ENCODE measurements at places on chromosomes 11 and 22.

- DNase-seq = no peak
Measured at GRCh38 chr22:32127904-32128303, 31.2 kb downstream of the C22orf42 start.

- no peak for DNase-seq
Measured at GRCh38 chr11:119907122-119907851, 178.3 kb upstream of the NECTIN1 start.

DNA sequence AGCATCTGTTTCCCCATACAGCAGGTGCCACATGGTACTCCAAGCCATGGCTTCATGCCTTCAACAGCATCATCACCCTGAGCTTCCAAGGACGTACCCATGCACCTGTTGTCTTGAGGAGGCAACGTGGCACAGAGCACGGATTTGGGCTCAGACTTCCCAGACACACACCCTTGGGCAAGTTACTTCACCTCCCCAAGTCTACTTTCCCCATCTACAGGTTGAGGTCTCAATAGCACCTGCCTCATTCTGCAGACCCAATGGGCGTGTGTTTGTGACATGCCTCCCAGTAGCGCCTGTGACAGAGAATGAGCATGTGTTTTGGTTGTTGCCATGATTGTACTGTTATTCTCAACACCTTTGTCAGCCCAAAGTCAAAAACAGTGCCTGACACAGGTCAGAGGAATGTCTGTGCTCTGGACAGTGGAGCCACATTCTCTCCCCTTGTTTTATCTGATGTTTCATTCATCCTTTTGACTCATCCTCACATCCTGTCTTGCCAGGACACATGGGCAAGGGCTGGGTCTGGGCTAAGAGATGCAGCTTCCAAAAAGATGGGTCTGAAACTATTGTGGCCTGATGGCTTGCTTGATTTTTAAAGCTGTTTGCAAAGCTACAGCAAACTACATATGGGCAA, 53.4 kb upstream of the CCND1 start:
- DNase-seq = no peak

GRCh38 chr11:92687724-92688123, 281.7 kb upstream of the MTNR1B start:
- no peak for DNase-seq

- no peak for DNase-seq
Measured at GRCh38 chr22:30272781-30273601, 6.3 kb upstream of the OSM start.

DNA sequence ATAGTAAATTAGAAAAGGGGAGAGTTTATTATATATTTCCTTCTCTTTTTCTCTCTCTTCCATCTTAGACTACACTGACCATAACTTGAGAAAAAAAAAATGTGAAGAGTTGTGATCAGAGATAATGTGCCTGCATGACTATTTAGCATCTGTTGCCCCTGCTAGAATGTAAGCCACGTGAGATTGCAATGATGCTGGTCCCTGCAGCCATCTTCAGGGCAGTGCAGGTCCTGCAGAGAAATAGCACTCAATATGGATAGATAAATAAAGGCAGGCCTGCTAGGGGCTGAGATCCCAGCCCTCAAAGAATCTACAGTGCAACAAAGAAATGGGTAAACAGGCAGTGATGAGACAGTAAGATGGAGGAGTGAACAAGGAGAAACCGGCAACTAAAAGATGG, 7.8 kb upstream of the DKK3 start:
- no peak for DNase-seq

GRCh38 chr11:95699631-95700470, 89.7 kb downstream of the FAM76B start:
- no peak for DNase-seq

DNA sequence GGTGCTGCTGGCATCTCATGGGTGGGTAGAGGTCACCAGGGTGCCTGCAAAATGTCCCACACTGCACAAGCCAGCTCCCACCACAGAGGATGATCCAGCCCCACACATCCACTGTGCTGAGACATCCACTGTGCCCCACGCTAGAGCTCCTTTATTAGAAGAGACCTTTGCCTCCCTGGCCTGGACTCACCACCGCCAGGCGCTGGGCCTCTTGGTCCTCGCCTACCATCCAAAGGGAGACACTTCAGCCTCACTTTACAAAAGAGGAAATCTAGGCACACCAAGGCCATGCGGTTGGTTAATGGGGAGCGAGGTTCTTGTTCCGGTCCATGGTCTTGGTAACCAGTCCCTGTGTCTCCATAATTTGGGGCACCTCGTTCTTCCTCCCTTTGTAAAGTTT, 3.4 kb upstream of the ANO1 start:
- DNase-seq = no peak

DNA sequence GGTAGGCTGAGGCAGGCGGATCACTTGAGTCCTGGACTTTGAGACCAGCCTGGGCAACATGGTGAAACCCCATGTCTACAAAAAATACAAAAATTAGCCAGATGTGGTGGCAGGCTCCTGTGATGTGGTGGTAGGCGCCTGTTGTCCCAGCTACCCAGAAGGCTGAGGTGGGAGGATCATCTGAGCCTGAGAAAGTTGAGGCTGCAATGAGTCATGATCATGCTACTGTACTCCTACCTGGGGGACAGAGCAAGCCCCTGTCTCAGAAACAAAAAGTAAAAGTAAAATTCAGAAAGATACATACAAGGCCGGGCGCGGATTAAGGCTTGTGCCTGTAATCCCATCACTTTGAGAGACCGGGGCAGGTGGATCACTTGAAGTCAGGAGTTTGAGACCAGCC, 6.3 kb downstream of the LDHAL6A start:
- no peak for DNase-seq
